ENCODE measurements at places on chromosomes 2 and 18.
A peak's percentile ranks its signal among the peaks of the same experiment; 100 is the strongest.

DNA sequence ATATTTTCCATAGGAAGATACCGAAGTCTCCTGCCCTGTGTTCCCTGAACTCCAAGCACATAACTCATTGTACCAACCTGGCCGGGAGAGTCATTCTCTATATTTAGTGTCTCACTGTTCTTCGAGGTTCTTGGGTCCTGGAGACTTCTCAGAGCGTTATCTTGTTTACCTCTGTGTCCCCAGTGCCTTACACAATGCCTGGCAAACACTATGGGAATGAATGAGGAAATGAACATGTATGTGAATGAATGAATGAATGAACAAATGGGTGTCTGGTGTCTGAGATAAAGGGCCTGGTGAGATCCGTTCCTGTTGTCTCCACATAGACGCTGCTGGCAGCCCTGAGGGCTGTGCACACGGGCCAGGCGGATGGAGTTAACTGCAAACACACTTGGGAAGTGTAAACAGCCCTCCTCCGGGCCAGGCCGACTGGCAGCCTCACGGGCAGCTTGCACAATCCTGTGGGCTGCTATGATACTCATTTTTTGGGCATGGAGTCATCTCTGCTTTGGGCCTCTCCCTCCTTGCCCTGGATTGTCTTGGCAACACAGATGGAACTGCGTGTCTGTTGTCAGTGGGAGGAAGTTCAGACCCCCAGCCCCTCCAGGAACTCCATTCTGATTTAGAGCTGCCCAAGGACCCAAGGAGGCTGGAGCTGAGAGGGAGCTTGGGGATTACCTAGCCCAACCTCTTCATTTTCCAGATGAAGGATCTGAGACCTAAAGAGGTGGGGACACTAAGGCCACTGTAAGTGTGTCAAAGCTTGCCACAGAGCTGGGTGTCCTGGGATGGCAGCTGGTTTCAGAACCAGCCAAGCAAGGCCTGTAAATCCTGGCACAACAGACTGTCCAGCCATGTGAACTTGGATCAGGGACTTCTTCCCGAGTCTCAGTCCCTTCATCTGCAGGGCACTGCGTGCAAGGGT, 124.4 kb downstream of the INHBB start:
- H3K27me3 ChIP-seq, result no peaks in the 10 kb centered on the region
- H3K4me1 ChIP-seq, result peaks cover 27% of the 10 kb centered on the region
- peak; percentile 66 for DNase-seq
- H3K27ac ChIP-seq, result peak overlapping the region; percentile 75
- H3K4me3 ChIP-seq, result no peak overlapping the region

DNA sequence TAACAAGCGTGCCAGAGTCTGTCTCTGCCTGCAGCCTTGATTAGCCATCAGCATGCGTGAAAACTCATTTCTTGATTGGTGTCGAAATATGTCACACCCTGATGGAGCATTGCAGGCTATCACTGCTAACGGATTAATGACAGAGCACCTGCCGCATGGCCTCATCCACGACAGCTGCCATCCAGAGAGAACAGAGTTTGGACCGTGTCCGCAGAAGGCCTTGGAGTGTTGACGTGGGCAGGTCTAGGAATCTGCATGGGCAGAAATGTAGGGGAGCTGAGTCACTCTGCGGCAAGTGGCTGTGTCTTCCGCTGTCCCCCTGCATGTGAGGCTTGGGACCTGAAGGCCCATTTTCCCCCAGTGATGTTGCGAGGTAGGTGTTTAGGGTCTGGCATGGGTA, 43.0 kb downstream of the KLHL29 start:
- peaks cover 31% of the 10 kb centered on the region for H3K4me1 ChIP-seq
- H3K27me3 ChIP-seq, result no peaks in the 10 kb centered on the region
- no peak overlapping the region for H3K4me3 ChIP-seq
- no peaks in the 10 kb centered on the region for H3K36me3 ChIP-seq
- no peak for DNase-seq

DNA sequence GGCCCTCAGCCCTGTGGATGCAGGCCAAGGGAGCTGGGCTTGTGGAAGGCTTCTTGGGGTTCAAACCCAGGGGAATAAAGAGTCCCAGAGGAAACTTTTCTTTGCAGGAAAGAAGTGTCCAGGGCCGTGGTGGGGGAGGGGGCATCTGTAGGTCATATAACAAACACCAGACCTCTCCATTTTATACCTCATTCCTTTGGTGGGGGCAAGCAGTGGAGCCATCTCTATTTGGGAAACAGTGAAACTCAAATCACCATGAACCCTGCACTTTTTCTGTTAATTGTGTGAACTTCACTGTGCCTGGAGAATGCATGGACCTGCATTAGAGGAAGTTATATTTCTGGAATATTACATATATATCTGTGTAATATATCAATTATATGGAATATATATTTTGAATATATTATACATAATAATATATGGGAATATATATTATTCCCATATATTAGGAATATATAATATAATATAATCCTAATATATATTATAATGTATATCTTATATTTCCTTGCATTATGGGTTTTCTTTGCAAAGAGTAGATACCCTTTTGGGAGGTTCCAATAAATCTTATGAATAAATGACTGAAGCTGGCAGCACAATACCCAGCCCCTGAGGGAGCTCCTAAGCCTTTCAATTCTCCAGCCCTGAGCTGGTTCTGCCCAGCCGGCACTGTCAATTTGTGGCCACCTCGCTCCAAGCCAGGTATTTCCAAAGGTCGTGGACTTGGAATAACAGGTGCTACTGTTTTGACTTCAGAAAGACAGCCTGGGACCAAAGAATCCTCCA, 97.7 kb upstream of the PKDCC start:
- no peaks in the 10 kb centered on the region for H3K27me3 ChIP-seq
- no peaks in the 10 kb centered on the region for H3K36me3 ChIP-seq
- no peak for DNase-seq
- no peak overlapping the region for H3K27ac ChIP-seq
- H3K4me1 ChIP-seq, result no peaks in the 10 kb centered on the region

GRCh38 chr2:54814389-54815147, 91.1 kb downstream of the EML6 start:
- DNase-seq, result no peak
- H3K27ac ChIP-seq, result no peak overlapping the region
- no peaks in the 10 kb centered on the region for H3K4me1 ChIP-seq
- H3K27me3 ChIP-seq, result no peaks in the 10 kb centered on the region
- H3K4me3 ChIP-seq, result no peak overlapping the region
- no peaks in the 10 kb centered on the region for H3K36me3 ChIP-seq

GRCh38 chr2:106076941-106077340, 117.2 kb downstream of the UXS1 start:
- H3K4me1 ChIP-seq, result no peaks in the 10 kb centered on the region
- H3K27ac ChIP-seq, result no peak overlapping the region
- H3K27me3 ChIP-seq, result no peaks in the 10 kb centered on the region
- no peak for DNase-seq
- H3K4me3 ChIP-seq, result no peak overlapping the region

GRCh38 chr2:212677466-212677865, 138.9 kb upstream of the ERBB4 start:
- no peak for DNase-seq
- H3K4me3 ChIP-seq, result no peak overlapping the region
- no peaks in the 10 kb centered on the region for H3K27me3 ChIP-seq
- no peak overlapping the region for H3K27ac ChIP-seq

DNA sequence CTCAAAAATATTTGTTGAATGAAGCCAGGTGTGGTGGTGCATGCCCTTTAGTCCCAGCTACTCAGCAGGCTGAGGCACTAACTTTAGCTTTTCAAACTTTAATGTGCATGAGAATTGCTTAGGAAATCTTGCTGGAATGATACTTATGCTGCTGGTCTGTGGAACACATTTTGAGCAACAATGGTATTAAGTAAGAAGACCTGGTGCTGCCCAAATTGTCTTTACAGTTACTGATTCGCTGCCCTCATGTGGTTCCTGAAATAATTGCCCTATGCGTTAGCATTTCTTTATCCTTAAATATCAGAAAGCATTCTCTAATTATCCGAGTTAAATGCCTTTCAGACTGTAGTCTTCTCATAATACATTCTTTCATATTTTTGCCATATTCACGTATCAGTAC, 76.0 kb upstream of the SESTD1 start:
- H3K36me3 ChIP-seq, result no peaks in the 10 kb centered on the region
- no peak overlapping the region for H3K27ac ChIP-seq
- peak; percentile 26 for DNase-seq

GRCh38 chr2:134770702-134771101, 51.9 kb upstream of the TMEM163 start:
- no peak overlapping the region for H3K4me3 ChIP-seq
- no peaks in the 10 kb centered on the region for H3K36me3 ChIP-seq
- DNase-seq, result no peak
- H3K27me3 ChIP-seq, result no peaks in the 10 kb centered on the region
- H3K4me1 ChIP-seq, result no peaks in the 10 kb centered on the region
- H3K27ac ChIP-seq, result no peak overlapping the region

- DNase-seq, result peak; percentile 50
- no peaks in the 10 kb centered on the region for H3K4me1 ChIP-seq
- H3K36me3 ChIP-seq, result no peaks in the 10 kb centered on the region
- H3K4me3 ChIP-seq, result no peak overlapping the region
Observed at GRCh38 chr2:142874293-142874814, 3.1 kb upstream of the KYNU start.

DNA sequence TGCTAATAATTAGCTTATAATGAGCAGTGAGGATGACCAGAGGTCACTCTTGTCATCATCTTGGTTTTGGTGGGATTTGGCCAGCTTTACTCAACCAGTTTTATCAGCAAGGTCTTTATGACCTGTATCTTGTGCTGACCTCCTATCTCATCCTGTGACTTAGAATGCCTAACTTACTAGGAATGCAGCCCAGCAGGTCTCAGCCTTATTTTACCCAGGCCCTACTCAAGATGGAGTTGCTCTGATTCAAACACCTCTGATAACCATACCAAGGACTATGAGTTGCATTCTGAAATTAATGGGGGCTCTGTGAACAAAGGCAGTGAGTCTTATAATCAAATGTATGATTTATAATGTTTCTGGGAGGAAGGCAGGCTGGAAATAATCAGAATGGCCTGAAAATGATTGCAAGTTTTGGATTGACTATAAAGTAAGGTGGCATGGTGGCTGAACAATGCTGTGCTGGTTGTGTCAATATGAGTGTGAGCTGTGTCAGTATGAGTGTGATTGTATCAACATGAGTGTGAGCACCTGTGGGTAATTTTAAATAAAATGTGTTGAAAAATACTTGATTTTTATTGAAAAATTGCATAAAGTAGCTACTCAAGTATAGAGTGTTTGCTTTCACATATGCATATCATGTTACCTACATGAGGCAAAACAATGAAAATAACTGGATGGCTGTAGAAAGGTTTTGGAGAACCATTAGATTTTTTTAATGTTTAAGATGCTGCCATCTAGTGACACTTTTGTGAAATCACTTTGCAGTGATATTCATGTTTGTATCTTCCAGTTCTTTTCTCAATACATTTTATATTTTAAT, 103.0 kb downstream of the KYNU start:
- H3K27me3 ChIP-seq, result no peaks in the 10 kb centered on the region
- DNase-seq, result no peak
- no peaks in the 10 kb centered on the region for H3K36me3 ChIP-seq
- H3K4me1 ChIP-seq, result no peaks in the 10 kb centered on the region
- no peak overlapping the region for H3K27ac ChIP-seq

DNA sequence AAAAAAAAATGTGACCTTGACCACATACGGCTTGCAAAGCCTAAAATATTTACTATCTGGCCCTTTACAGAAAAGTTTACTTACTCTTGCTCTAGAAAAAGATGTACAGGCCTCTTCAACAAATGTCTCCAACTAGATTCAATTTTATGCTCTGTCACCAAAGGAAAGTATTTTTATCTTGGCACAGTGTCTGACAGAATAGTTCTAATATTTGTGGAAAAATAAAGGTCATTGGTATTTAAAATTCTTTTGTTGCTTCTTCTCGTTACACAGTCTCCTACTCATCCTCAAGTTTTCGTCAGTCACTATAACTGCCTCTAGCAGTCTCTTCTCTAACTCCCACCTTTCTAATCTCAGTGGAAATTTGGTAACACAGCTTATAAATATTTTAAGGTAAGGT, 1.4 kb downstream of the RBKS start:
- no peaks in the 10 kb centered on the region for H3K27me3 ChIP-seq
- no peaks in the 10 kb centered on the region for H3K36me3 ChIP-seq
- peak overlapping the region; percentile 99 for H3K27ac ChIP-seq
- H3K4me1 ChIP-seq, result peaks cover 15% of the 10 kb centered on the region
- no peak for DNase-seq

- H3K4me1 ChIP-seq, result no peaks in the 10 kb centered on the region
- no peak overlapping the region for H3K27ac ChIP-seq
- H3K4me3 ChIP-seq, result no peak overlapping the region
- DNase-seq, result no peak
Observed at GRCh38 chr18:60050821-60051220, 151.0 kb downstream of the PMAIP1 start.

- peaks cover 22% of the 10 kb centered on the region for H3K4me1 ChIP-seq
- DNase-seq, result no peak
- H3K27me3 ChIP-seq, result no peaks in the 10 kb centered on the region
- no peaks in the 10 kb centered on the region for H3K36me3 ChIP-seq
- peak overlapping the region; percentile 100 for H3K4me3 ChIP-seq
- peak overlapping the region; percentile 40 for H3K27ac ChIP-seq
Observed at GRCh38 chr18:79680100-79680879, 687 bp downstream of the CTDP1 start.

DNA sequence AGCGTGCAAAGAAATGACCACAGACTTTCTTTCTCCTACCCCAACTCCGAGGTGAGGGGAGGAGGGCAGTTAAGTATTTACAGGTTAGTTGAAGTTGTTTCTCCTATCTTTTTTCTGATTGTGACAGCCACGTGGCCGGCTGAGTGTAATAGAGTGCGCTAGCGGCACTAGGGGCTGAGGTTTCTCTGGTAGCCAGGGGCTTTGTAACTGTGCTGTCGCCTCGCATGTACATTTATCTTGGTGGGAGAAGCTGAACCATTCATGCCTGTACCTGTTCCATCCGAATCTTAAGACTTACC, 214.1 kb upstream of the STON1 start:
- no peak overlapping the region for H3K27ac ChIP-seq
- H3K4me1 ChIP-seq, result peaks cover 12% of the 10 kb centered on the region
- H3K36me3 ChIP-seq, result no peaks in the 10 kb centered on the region

GRCh38 chr2:222179592-222179991, 119.2 kb downstream of the PAX3 start:
- H3K4me3 ChIP-seq, result no peak overlapping the region
- no peak overlapping the region for H3K27ac ChIP-seq
- H3K36me3 ChIP-seq, result no peaks in the 10 kb centered on the region
- H3K27me3 ChIP-seq, result no peaks in the 10 kb centered on the region

DNA sequence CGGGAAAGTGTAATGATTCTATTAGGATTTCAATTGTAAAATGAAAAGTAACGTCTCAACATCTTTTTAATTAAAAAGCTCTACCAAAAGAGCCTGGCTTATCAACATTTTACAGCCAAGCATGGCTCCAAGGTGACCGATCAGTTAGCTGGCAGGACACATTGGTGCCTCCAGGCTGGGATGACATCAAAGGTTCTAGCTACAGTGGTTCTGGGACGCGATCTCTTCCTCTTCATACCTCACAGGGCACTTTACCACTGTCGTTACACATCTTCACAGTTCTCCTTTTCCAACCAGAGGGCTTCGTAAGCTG, 693 bp downstream of the ORC2 start:
- no peak for DNase-seq
- H3K36me3 ChIP-seq, result no peaks in the 10 kb centered on the region
- H3K27me3 ChIP-seq, result no peaks in the 10 kb centered on the region
- H3K4me3 ChIP-seq, result peak overlapping the region; percentile 89
- H3K4me1 ChIP-seq, result peaks cover 22% of the 10 kb centered on the region

Data from tibial nerve (tissue), 4 donors.